Occipital lobe (tissue), 3 donors: ENCODE measurements at places on chromosomes 7 and 10. TPM values are rescaled to one million over a fixed set of nuclear protein-coding genes. Genes with fewer than 3 reads are reported as not detected.

The CHPF2 gene
- total RNA-seq, result 19.0 TPM

DNA sequence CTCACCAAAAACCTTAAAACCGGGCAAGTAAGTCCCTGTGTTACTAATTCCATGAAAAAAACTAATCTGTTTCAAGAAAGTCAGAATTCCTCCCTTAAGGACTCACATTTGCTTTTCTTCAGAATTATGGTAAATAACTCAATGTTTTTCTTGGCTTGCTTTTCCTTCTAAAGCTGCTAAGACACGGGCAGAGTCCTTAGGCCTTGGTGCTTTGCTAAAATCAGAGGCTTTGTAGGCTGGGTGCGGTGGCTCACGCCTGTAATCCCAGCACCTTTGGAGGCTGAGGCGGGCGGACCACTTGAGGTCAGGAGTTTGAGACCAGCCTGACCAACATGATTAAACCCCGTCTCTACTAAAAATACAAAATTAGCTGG, 32.0 kb downstream of the GNA12 start:
- no peak for DNase-seq

DNA sequence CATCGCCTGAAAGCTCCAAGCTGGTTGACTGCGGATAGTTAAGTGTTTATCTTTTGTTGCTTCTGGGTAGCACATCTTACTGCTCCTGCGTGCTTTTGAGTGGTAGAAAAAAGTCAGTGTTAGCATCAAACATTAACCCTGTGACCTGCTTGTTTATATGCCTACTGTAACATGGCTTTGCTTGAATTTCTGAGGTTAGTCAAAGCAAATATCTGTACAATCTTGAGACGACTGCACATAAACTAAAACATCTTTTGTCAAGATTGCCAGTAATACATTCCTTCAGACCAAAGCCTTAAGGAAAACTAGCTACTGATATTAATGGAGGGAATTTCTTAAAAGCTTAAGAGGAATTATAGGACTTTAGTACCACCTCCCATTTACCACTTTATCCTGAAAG, 163.7 kb downstream of the BAMBI start:
- no peak for DNase-seq

DNA sequence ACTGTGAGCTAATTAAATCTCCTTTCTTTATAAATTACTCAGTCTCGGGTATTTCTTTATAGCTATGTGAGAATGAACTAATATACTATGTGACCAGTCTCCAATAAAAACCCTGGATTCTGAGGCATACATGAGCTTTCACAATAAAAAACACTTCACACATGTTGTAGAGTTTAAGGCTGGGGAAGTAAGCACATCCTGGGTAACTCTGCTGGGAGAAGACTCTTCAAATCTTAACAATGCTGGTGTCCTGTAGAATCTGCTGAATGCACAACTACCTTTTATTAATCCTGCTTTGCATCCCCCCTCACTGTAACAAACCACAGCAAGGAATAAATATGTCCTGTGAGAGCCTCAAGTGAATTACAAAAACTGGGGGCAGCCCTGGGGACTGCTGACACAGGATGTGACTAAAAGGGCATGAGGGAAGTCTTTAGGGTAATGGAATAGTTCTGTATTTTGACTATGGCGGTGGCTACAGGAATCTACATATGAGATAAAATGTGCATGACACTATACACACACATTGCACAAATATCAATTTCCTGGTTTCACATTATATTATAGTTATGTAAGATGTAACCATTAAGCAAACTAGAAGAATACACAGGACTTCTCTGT, 45.1 kb upstream of the KCTD7 start:
- no peak for DNase-seq

- no peak for DNase-seq
Observed at GRCh38 chr10:86851328-86852207, 95.1 kb downstream of the BMPR1A start.

- no peak for DNase-seq
Observed at GRCh38 chr10:36050763-36051499, 408.8 kb upstream of the FZD8 start.

The CABCOCO1 gene
- total RNA-seq, result 3.4 TPM

- DNase-seq, result no peak
Observed at GRCh38 chr10:48364659-48365405, 58.4 kb downstream of the MAPK8 start.

GRCh38 chr7:158249692-158250091, 337.9 kb downstream of the PTPRN2 start:
- DNase-seq, result no peak

The MBL2 gene
- total RNA-seq, result not detected

- no peak for DNase-seq
Observed at GRCh38 chr7:112668561-112668960, 121.6 kb downstream of the TMEM168 start.

- DNase-seq, result no peak
Observed at GRCh38 chr7:159271781-159272180, 127.1 kb upstream of the VIPR2 start.

The FRAT1 gene
- 5.6 TPM for total RNA-seq

GRCh38 chr7:116317907-116318306, 107.6 kb downstream of the TES start:
- DNase-seq, result no peak

The CYP3A5 gene
- 1.6 TPM for total RNA-seq

DNA sequence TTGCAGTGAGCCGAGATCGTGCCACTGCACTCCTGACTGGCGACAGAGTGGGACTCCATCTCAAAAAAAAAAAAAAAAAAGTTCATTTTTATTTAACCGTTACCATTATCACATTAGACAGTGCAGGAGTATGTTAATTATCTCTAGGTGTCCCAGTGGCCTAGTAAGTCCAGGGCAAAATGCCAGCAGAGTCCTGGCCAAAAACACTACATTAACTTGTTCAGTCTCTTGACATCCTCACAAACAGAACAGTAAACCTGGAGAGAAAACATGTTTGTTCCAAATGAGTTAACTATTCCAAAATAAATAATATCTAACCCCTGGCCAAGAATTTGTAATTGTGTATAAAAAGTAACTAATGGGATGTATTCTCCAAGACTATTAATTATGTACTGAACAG, 43.2 kb downstream of the PTPRZ1 start:
- DNase-seq, result no peak

The SRRT gene
- total RNA-seq, result 29.5 TPM

The UCMA gene
- not detected for total RNA-seq

- no peak for DNase-seq
Observed at GRCh38 chr10:30583778-30584415, 45.7 kb downstream of the LYZL2 start.

DNA sequence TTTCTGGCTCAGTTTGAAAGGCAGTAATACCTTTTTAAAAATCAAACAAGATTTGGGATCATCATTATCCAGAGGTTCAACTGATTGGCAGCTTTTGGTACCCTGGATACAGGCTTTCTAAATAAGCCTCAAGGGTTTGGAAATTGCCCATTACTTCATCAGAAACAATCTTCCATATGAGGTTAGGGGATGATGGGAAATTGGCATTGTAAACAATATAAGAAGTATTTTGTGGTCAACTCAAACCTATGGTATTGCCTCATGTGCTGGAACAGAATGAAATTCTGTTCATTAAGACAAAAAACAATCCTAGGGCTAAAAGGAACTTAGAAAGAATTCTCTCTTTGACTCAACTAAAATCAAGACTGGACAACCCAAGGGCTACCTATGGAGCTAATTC, 92.6 kb upstream of the HECTD2 start:
- DNase-seq, result no peak

DNA sequence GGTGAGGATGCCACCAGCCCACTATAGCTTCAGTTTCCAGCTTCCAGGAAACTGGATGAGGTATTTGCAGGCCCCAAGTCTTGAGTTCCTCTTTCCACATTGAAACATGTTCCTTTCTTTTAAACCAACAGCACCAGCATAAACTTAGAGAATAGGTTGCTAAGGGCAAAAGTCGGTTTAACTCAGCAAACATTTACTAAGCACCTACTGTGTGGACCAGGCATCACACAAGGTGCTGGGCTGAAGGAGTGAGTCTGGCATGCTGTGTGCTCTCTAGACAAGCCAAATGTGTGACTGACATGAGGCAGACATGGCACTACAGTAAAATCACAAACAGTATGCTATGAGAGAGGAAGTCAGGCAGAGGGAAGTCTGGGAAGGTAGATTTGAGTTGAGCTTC, 11.0 kb upstream of the RASSF4 start:
- DNase-seq, result no peak

GRCh38 chr7:94436018-94436604, 41.4 kb downstream of the COL1A2 start:
- DNase-seq, result peak; percentile 17

The STEAP1 gene
- 0.16 TPM for total RNA-seq

DNA sequence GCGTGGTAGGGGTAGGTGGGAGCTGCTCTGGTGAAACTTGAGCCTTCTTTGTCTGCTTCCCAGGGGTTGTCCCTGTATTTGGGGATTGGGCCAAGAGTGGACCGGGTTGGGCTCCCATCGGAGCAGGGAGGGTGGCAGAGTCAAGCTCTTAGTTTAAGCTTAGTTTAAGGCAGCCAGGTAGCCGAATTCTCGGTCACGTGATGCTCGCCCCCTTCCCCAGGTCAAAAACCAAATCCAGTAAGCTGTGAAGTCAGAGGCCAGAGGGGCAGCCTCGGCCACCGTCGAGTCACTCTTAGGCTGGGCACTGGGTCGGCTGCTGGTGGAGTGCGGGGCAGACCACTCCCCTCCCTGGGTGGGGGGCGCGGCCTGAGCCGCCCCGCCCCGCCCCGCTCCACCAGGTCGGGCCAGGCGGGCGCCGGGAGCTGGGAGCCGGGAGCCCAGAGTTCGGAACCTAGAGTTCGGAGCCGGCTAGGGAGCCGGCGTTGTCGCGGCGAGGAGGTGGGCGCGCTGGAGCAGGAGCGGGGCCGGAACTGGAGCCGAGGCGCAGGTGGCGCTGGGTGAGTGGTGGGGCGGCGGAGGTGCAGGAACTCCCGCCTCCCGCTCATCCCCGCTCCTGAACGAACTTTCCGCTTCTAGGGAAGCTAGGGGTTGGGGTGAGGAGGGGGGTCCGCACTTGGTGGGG, 2.8 kb upstream of the LZTS2 start:
- no peak for DNase-seq

- no peak for DNase-seq
Observed at GRCh38 chr7:106047818-106048705, 64.0 kb downstream of the SYPL1 start.

The RTKN2 gene
- total RNA-seq, result 7.5 TPM

GRCh38 chr10:75592791-75593643, 161.6 kb downstream of the LRMDA start:
- DNase-seq, result no peak
